ENCODE measurements at places on chromosomes 2 and 18. TPM values are rescaled to one million over a fixed set of nuclear protein-coding genes. Genes with fewer than 3 reads are reported as not detected.

DNA sequence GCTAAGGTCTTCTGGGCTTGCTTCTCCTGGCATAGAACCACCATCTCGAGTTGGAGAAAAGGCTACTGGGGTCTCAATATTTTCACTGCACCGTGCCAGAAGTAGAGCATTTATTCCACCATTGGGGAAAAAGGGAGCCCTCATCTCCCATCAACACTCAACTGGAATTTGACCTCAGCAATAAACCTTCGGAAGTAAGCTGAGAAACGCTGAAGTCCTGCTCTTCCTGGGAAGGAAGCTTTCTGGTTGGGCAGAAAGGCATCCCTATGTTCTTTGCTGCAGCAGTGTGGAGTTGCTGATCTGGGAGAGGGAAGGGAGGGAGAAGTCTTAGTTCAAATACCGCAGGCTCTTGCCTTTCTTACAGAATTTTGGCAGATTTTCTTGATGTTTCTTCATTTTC, 368.8 kb downstream of the NUP35 start:
- DNase-seq = no peak

RAX gene
- not detected for total RNA-seq

PRKAG3 gene
- total RNA-seq = 49.6 TPM

MRPL53 gene
- total RNA-seq = 118 TPM

GRCh38 chr18:26863122-26863879, 2.2 kb downstream of the AQP4 start:
- DNase-seq = peak; percentile 74

DNA sequence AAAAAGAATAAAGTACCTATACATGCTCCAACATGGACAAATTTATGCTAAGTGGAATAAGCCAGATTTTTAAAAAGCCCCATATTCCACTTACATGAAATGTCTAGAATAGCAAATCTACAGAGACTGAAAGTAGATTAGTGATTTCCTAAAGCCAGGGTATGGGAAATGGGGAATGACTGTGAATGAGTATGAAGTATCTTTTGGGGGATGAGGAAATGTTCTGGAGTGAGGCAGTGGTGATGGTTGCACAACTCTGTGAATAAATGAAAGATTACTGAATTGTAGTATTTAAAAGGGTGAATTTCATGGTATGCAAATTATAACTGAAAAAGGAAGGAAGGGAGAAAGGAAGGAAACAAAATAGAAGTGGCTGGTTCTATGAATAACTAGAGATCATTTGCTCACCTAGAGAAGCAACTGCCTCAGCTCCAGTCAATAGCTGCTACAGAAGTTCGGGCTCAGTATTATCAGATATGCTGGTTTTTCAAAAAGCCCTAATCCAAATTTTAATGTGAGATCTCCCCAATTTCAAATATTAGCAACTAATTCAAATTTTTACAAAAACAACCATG, 39.3 kb downstream of the MAP3K2 start:
- DNase-seq = no peak

- no peak for DNase-seq
Observed at GRCh38 chr2:197028633-197029032, 102.1 kb upstream of the PGAP1 start.

TBC1D8 gene
- total RNA-seq = 24.9 TPM

GRCh38 chr2:230941202-230942180, 16.4 kb upstream of the GPR55 start:
- DNase-seq = no peak

IL36G gene
- total RNA-seq = not detected

TEKT4 gene
- total RNA-seq = 0.19 TPM

ORMDL1 gene
- 18.7 TPM for total RNA-seq

DNA sequence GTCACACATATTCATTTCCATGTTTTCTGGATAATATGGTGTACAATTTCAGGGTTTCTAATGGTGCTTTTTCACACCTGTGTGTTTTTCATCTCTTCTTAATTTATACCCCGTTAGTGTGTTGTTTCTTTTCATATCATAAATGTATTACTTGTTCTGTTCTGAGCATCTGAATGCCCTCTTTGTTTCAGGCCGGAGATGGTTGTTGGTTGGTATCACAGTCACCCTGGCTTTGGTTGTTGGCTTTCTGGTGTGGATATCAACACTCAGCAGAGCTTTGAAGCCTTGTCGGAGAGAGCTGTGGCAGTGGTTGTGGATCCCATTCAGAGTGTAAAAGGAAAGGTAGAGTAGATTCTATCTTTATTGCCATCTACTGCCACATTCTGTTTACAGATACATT, 45.1 kb upstream of the TBR1 start:
- no peak for DNase-seq

DNA sequence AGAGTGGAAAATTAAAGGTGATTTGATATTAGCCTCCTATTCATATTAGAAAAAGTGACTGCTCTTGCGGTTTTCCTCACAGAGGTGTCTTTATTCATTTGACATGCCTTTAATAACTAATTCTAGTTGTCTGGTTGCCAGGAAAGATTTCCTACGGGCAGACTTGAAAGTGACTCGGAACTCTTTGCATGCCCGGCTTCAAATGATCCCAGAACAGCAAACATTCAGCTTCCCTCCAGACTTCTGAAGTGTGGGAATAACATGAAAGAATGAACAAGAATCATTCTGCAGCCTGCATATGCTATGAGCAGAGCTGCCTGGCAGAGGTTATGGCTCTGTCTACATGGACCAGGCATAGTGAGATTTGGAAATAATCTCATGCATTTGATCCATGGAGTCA, 89.6 kb upstream of the PKDCC start:
- no peak for DNase-seq

DNA sequence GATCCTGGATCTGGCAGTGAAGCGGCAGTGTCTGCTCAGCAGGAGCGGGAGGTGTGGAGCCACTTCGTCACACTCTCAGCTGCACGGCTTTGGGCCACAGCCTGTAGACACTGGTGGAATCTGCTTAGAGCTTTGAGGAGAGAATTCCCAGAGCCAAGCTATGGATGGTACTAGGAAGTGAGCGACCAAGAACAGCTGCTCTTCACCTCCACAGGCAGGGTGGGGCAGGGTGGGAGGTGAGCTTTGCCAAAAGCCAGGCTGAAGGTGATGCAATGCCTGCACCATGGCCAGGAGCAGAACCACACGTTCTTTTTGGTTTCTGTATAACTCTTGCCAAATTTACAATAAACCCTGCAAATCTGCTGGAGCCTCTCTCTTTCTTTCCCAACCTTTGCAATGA, 226.1 kb downstream of the ANKRD30B start:
- DNase-seq = no peak

RIT2 gene
- not detected for total RNA-seq

- DNase-seq = no peak
Observed at GRCh38 chr2:8249141-8249540, 432.7 kb upstream of the ID2 start.

GALNT3 gene
- total RNA-seq = 0.99 TPM

GRCh38 chr2:120590841-120591240, 144.8 kb upstream of the GLI2 start:
- DNase-seq = peak; percentile 0

DNA sequence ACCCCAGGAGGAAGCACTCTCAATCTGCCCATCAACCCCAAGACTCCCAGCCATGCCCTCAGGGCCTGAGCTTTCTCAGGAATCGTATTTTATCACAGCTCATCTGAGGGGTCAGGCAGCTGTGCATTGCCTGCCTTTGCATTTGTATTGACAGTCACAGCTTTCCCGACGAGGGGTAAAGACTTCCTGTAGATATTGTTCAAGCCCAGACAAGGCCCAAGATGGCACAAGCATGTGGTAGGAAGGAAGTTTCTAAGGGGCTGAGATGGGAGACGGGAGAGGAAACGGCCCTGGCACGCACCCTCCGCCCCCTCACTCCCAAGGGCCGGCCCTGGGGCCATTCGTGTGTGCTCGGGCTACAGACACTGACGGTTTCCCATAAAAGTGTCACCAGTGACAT, 34.2 kb upstream of the PRLH start:
- DNase-seq = no peak

DNA sequence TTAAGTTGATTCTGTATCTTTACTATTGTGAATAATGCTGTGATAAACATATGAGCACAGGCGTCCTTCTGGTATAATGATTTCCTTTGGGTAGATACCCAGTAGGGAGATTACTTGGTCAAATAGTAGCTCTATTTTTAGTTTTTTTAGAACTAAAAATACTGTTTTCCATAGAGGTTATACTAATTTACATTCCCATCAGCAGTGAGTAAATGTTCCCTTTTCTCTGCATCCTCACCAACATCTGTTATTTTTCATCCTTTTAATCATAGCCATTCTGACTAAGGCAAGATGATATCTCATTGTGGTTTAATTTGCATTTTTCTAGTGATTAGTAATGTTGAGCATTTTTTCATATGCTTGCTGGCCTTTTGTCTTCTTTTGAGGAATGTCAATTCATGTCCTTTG, 35.1 kb downstream of the PMS1 start:
- DNase-seq = no peak

GRCh38 chr18:50203801-50204604, 9.1 kb upstream of the MYO5B start:
- DNase-seq = no peak

- DNase-seq = no peak
Observed at GRCh38 chr18:44871771-44872170, 191.1 kb downstream of the SETBP1 start.

- no peak for DNase-seq
Observed at GRCh38 chr2:135685361-135685760, 56.3 kb upstream of the UBXN4 start.

GRCh38 chr2:85840091-85840490, 48.7 kb downstream of the ST3GAL5 start:
- no peak for DNase-seq

UGT1A10 gene
- not detected for total RNA-seq

CRYBA2 gene
- not detected for total RNA-seq

- DNase-seq = no peak
Observed at GRCh38 chr2:12096051-12096787, 349.8 kb downstream of the LPIN1 start.

SLC40A1 gene
- 65.7 TPM for total RNA-seq

- DNase-seq = no peak
Observed at GRCh38 chr2:233668605-233669260, 3.0 kb upstream of the UGT1A9 start.

DNA sequence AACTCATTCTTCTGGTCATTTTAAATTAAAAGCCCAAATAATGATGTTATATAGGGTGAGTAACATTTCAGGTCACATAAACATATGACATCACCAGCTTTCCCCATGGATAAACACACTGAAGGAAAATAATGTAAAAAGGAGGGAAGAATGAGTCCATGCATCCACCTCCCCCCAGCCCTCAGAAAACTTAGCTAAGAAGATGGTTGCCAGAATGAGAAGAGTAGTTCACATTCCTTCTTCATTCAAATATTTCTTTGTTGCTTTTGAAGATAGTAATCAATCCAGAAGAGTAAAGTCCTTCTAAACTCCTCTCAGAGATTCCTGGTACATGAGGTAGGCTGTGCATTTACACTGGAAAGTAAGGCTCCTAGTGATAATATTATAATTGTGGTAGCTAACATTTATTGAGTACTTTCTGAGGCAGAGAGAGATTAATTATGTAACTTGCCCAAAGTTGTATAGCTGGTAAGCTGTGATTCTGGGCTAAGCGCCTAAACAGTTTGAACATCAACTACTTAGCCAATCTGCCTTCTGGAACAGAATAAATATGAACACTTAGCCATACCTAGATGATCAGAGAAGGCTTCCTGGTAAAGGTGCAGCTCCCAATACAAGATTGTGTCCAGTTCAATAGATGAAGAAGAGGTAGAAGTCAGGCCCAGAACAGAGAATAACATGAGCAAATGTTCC, 256.7 kb upstream of the FN1 start:
- no peak for DNase-seq

- no peak for DNase-seq
Observed at GRCh38 chr2:38466876-38467767, 90.0 kb upstream of the ATL2 start.

MC4R gene
- not detected for total RNA-seq

DNA sequence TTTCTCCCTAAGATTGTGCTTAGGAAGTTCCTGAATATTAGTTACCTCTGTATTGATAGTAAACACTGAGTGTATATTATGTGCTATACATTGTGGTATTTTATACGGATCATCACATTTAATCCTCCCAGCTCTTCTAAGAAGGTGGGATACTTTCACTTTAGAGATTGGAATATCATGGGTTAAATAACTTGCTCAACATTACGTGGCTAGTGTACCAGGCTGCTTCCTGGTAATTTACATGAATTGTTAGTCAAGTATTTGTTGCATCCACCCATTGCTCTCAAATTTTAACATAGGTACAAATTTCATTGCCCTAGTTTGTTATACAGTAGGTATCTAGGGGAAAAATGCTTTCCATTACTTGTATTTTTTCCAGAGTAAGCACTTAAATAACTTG, 21.4 kb downstream of the FAM98A start:
- DNase-seq = no peak

- peak; percentile 69 for DNase-seq
Observed at GRCh38 chr2:224584785-224585210, 365 bp downstream of the CUL3 start.

GRCh38 chr18:48983793-48984437, 33.1 kb upstream of the SMAD7 start:
- no peak for DNase-seq

DNA sequence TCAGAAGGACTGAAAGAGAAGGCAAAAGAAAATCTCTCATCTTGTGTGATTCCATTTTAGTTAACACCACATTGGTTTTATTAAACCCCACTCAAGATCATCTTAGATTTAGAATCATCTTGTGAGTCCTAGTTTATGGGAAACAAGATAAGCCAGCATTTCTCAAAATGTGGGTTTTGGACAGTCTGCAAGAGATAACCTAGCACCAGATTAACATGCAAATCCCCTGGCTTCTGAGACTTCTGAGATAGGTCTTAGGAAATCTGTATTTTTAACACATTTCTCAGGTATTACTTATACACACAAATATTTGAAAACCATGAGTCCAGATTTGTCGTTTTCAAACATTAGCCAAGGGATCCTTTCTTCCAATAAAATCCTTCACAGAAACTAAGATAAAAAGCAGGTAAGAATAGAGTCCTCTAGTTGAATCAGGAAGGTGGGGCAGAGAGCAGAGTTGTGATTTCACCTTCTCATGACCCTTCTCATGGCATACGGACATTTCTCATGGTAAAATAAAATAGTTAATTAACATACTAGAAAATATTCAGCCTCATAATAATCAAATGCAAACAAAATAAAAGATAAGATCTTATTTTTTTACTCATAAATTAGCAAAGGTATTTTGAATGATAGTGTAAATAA, 287.2 kb upstream of the FN1 start:
- no peak for DNase-seq

- DNase-seq = no peak
Observed at GRCh38 chr2:11389551-11390398, 45.3 kb upstream of the ROCK2 start.

DNA sequence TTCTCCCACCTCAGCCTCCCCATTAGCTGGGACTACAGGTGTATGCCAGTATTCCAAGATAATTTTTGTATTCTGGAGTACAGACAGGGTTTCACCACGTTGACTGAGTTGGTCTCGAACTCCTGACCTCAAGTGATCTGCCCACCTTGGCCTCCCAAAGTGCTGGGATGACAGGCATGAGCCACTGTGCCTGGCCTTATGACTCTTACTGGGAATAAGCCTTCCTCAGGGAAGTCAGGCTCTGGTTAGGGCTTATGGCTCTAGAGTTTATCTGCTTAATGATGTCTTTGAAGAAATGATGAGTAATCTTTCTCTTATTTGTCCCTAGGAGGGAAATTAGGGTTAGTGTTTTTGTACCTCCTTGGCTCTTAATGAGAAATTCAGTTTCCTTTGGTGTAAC, 187.7 kb downstream of the FAM210A start:
- no peak for DNase-seq

ALS2 gene
- 17.2 TPM for total RNA-seq

CHRNG gene
- 2.9 TPM for total RNA-seq

Data from psoas muscle (tissue), 8 donors.